Stimulated activated CD8-positive, alpha-beta memory T cell treated with anti-CD3 and anti-CD28 coated beads, Interleukin-15, amount 100 ng/mL, for 48 hours (primary cell): ENCODE measurements at places on chromosomes 3 and 15.

DNA sequence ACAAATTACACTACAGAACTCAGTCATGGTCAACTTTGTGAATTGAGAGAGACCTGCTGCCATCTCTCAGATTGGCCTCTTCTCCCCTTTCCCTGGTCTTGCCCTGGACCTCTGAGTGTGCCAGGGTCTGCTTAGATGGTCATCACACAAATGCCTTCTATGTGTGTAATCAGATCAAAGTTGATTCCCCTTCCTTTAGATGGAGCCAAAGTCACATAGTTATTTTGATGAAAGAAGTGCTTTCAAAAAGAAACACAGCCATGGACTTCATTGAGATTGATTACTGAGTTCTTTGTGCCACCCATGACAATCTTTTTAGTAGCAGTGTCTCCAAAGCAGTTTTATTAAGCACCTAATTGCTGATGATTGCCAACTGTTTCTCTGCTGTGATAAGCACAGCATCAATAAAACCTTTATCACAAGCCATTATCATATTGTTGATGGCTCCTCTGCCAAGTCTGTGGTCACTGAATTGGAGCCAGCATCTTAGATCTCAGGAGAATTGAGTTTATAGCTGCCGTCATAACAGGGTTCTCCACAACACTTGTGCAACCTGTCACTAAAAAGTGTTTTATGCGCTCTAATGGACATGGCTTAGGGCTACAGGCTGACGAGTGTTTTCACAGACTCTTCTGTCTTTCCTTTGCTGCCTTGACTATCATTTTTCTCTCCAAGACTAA is 149.7 kb upstream of the NUDT16 start:
- no peak for DNase-seq

GRCh38 chr3:48417529-48418108 is 12.3 kb downstream of the PLXNB1 start:
- no peak for DNase-seq

GRCh38 chr3:152331018-152331541 is 62.4 kb downstream of the MBNL1 start:
- no peak for DNase-seq

- no peak for DNase-seq
Measured at GRCh38 chr15:90184119-90184785, 16.9 kb upstream of the SEMA4B start.

- DNase-seq = peak; percentile 20
Measured at GRCh38 chr3:101850246-101851051, 1.1 kb downstream of the NFKBIZ start.

DNA sequence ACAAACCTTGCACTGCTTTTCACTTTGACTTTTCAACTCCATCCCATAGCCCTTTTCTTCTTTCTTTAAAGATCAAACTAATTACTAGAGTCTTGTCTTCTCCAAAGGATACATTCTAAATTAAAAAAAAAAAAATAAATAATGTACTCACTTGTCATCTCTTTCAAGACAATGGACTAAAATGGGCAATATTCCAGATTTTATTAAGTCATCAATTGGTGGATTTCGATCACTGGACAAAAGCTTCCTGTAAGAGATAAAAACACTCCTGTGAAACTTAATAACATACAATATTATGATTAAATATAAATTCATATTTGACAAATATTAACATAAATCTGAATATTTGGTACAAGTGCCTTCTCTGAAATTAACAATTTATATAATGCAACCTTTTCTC is 34.1 kb downstream of the KPNA4 start:
- no peak for DNase-seq

DNA sequence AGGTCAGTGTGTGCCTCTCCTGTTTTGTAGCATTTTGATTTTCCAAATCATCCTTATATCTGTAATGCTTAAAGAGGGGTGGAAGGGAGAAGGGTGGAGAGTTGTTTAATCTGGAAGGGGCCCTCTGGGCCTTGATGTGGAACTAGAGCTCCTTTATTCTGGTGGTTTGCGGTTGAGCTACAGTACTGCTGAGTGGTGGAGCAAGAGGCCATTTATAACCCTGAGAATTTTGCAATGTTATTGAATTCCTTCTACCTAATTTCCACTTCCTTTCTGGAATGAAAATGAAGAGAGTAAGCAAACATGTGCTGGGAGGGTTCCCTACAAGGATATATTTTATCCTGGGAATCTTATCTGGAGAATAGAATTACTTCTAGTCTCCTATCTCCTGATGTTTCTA is 35.3 kb upstream of the TUBGCP5 start:
- no peak for DNase-seq

- DNase-seq = no peak
Measured at GRCh38 chr3:190644035-190644434, 130.2 kb downstream of the IL1RAP start.

DNA sequence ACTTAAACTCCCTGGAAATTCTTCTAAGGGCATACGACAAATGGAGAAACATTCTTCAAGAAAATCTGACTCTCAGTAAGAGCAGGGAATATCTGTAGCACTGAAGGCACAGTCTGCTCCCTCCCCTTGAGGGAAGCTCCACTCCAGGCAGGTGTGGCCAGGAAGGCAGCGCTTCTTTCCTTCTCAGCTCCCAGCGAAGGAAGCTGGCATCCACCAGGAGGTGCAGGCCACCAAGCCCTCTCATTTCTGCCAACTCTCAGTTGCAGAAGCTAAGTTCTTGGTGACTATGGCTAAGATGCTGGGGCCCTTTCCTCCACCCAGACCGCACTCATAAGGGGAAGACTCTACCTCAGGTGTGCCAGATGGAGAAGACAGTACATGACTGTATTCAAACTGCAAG is 37.7 kb upstream of the SLC41A3 start:
- DNase-seq = no peak

GRCh38 chr3:45567730-45568172 is 26.8 kb upstream of the LIMD1 start:
- DNase-seq = peak; percentile 34

DNA sequence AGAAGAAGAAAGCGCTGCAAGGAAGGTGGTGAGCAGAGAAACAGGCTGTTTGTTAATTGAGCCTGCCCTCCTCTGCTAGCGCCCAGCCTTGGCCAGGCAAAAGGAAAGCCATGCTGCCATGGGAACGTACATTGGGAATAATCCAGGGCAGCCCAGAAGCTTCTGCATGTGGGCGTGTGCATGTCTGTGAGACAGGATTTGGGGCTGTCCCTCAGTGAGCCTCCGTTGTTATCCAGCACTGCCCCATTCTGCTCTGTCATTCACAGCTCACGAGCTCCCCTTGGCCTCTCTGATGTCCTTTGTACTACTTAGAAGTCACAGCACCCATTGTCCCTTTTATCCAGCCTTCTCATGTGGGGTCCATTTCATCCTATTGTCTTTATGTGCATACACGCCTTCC is 239.1 kb upstream of the ROPN1 start:
- DNase-seq = no peak

GRCh38 chr3:100647171-100647570 is 37.8 kb downstream of the ADGRG7 start:
- no peak for DNase-seq

DNA sequence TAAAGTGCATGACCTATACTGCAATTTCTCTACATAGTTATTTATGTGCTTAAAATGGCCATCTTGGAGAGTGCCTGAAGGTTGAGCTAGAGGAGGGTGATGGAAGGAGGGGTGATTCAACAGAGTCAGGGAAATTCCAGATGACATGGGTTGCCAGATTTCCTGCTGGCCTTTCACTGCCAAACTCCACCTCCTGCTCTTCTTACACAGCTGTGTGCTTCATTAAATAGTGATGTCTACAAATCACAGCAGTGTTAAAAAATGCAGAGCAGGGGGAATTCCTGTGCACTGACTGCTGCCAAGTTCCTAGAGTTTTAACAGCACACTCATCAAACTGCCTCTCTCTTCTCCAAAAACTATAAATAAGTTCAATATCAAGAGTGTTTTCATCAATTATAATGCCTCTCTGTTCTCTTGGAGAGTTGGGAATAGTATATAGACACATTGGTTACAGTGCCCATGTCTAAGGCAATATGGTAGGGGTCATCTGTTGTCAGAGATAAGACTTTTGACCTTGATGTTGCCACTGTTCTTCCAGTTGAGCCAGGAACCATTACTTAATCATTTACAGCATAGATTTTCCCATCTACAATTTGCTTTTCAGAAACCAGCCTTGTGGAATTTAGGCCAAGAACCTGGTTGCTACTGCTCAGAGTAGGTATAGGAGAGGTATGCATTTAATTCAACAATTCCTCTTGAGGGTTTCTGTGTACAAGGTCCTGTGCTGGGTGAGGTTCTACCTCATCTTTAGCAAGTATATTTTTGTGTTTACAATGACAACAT is 79.6 kb downstream of the TP63 start:
- no peak for DNase-seq

DNA sequence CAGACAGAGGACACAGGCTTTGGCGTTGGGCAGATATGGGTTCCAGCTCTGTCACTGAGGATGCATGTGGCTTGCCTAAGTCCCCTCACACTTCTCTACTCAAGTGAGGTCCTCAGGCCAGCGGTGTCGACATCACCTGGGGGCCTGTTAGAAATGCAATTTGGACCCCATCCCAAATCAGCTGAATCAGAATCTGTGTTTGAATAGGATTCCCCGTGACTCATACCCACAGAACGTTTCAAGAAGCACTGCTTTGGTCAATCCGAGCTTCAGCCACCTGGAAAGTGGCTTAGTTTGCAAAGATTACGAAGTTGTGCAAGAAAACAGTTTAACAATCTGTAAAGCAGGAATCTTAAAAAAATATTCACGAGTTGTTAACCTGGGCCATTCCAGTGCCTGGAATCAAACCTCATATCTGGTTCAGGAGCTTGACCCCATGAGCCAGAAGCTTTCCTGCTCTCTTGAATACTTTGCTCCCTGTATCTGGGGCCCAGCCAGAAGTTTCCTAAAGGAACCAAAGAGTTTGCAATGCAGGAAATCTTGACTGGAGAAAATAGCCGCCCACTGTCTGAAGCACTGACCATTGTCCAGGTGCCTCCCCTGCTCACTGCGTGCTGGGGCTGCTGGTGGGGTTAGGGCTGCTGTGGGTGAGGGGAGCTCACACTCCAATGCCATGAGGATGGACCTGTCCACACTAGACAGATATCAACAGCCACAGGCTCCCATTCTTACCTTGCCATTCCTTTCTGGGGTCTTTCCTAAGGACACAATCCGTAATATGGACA is 208.5 kb upstream of the LINGO1 start:
- DNase-seq = no peak

DNA sequence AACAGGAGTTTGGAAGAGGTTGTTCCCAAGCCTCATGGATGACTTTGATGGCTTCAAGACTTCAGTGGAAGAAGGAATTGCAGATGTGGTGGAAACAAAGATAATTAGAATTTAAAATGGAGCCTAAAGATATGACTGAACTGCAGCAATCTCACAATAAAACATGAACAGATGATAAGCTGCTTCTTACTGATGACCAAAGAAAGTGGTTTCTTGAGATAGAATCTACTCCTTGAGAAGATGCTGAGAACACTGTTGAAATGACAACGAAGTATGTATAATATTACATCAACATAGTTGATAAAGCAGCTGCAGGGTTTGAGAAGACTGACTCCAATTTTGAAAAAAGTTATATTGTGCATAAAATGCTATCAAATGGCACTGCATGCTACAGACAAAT is 21.2 kb downstream of the MYO9A start:
- no peak for DNase-seq

DNA sequence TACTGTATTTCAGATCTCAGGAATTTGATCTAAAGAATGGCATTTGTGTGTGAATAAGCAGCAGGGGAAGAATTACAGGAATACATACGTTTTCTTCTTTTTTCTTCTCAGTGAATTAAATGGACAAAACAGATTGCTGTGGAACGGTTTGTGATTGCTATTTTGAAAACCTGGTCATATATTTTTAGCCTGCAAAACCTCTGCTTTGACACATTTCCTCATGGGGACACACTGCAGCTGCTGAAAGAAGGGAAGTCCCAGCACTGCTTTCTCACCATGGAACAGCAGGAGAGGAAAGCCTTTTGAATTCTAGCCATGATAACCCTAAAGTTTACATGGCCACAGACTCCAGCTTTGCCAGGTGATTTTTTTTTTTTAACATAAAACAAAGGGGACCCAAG is 315.0 kb downstream of the OXSM start:
- no peak for DNase-seq

DNA sequence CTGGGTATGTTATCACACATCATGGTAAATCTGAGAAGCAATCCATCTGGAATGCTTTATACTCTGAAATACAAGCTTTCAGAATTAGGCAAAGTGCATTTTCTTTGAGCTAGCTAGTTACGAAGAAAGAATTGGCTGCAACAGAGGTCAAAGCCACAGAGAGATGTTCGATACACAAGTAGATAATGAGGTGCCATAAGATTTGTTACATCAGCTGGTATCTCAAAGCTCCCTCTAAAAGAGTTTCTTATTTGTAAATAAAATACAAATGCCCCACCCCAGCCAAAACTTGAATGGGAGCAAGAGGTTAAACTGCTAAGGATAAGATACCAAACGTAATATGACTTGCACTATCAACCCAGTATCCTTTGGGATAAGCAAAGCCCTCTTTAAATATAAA is 84.0 kb upstream of the SLCO3A1 start:
- DNase-seq = no peak

- no peak for DNase-seq
Measured at GRCh38 chr3:193190146-193190786, 50.8 kb upstream of the PLAAT1 start.

- DNase-seq = no peak
Measured at GRCh38 chr15:33243869-33244268, 49.4 kb upstream of the FMN1 start.

GRCh38 chr15:63943829-63944680 is 102.2 kb downstream of the DAPK2 start:
- no peak for DNase-seq

GRCh38 chr3:30520699-30521098 is 85.7 kb upstream of the TGFBR2 start:
- DNase-seq = no peak

DNA sequence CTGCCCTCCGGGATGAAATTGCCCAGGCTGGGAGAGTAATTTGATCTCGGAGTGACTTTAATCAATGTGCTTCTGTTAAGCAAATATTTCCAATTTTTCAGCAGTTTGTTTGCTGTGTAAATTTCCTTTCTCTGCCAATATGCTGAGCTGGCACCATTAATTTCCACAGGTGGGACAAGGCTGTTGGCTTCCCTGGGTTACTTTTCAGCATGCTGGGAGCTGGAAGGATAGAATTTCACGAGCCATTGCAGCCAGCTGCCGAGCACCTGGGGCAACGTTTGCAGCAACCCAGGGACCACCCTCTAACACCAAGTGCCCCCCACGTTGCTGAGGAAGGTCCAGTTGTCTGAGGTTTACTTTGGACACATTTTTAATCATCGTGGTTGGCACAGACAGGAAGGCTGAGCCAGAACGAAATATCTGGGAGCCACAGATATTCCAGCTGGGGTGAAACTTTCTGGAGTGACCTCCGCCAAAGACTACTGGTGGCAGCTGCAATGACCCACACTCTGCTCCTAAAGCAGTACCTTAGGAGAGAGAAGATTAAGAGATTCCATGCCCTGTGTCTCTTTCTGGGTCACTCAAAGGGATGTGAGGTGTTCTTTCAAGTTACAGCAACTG is 293.3 kb upstream of the RGMA start:
- DNase-seq = no peak

GRCh38 chr3:81274671-81275070 is 486.8 kb downstream of the GBE1 start:
- DNase-seq = no peak

GRCh38 chr3:12041446-12042041 is 37.4 kb downstream of the SYN2 start:
- DNase-seq = no peak
